ENCODE measurements at places on chromosomes 3 and 15.

- no peak for DNase-seq
Measured at GRCh38 chr3:89184151-89184995, 77.0 kb downstream of the EPHA3 start.

DNA sequence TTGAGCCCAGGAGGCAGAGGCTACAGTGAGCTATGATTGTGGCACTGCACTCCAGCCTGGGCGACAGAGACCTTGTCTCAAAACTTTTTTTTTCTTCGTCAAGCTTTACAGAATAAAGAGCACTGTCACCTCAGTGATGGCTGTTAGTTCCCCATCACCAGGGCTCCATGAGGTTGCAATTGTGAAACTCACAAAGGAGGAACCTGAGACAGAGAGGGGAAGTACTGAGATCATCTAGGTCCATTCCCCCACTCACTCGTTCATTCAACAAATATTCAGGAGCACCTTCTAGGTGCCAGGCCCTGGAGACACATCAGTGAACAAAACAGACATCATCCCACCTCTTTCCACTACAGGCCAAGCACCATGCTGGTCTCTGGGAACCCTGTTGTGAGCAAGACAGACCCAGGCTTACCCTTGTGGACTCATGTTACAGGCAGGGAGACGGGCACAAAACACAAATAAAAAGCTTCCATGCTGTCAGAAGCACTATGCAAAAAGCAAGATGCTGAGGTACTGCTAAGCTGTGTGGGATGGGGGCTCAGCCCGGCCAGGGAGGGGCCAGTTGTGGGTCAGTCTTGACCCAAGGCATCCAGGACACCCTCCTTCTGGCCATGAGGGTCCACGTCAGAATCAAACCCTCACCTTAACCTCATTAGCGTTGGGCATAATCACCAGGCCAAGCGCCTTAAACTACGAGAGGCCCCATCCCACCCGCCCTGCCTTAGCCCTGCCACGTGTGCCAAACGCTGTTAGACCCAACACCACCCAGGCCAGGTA is 2.1 kb upstream of the RHO start:
- DNase-seq = no peak

GRCh38 chr15:59696332-59696731 is 7.2 kb upstream of the BNIP2 start:
- DNase-seq = no peak

GRCh38 chr3:53074761-53075742 is 29.2 kb upstream of the SFMBT1 start:
- no peak for DNase-seq

DNA sequence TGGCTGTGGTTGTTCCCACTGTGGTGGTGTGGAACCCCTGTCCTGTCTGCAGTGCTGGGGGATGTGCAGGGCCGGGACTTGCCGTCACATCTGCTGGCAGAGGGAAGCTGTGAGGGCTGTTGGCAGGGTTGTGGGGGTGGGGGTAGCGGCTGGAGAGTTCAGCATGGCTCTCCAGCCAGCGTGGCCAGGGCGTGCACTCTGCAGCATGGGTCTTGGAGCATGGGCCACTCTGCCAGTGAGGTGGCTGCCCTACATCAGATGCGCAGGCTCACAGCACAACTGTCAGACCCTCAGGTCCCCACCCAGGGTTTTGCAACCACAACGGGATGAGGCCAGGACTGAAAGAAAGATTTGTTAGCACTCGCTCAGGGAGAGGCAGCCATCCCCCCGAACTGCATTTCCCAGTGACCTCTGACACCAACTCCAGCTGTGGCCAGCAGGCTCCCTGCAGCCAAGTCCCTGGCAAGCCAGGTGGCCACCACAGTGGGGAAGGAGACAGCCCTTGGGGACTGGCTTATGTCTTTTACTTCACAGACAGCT is 237.7 kb upstream of the LYSMD4 start:
- DNase-seq = no peak

DNA sequence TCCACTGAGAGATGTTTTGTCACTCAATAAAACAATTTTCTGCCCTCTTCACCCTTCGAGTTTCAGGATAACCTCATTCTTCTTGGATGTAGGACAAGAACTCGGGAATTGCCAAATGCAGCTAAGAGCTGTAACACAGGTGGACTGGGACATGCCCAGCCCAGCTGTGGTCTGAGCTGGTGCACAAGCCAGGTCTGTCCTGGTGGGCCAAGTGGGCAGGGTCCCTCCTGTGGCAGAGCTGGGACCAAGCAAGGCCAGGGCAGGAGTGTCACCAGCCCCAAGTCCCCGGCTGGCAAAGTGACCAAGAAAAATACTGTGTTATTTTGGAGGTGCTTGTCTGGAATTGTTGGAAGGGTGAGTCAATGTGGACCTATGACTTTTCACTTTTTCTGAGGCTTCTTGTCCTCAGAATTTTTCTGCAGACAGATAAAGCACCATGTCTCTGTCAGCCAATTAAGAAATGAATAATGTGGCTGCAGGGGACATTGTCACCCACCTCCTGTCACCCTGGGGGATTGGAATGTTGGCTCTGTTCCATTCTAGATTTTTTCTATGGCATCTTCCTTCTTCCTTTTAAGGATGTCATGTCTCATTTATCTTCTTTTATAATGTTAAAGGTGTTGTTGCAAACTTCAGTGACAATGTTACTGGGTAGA is 645.2 kb upstream of the EPHA6 start:
- DNase-seq = no peak

DNA sequence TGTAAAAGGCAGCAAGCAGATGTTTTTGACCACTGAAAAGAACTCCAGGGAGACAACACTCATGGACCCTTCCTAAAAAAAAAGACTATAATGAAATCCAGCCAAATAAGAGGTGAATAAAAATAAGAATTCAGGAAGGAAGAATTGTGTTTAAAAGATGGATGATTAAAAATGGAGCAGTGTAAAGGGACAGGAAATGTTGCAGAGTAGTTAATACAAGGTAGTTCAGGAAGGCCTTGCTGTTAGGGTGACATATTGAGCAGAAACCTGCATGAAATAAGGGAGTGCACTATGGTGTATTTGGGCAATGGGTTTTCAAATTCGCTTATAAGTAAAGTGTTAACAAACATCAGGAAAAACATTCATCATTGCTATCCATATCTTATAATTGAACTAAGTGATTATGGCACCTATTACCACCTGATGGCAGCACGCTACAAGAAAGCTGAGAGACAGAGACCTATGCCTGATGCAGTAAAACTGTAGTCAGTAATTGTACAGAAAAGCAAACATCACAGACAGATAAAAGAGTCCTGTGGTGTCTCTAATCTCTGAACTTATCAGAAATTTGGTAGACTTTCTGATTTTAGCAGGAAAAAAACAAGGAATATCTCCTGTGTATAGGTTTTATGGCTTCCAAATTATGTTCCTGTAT is 5.8 kb upstream of the DBR1 start:
- peak; percentile 53 for DNase-seq

DNA sequence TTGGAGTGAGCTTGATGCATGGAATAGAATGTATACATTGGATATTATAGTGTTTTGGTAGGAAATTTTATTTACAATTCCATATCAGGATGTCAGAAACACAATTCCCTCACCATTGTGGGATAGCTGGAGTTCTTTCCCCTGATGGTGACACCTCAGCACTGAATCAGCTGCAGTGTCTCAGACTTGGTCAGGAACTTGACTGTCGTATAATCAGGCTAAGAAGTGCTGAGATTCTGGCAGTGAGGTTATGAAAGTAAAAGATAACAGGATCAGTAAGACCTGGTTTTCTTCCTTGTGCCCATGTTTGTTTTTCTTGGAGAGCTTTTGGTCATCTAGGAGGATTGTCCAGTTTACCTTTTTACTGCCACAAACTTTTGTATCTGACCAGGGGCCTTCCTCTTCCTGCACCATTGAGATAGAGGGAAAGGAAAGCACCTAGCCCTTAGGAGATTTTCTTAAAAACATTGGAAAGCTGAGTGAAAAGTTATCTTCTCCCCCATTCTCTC is 27.3 kb upstream of the ST3GAL6 start:
- DNase-seq = no peak

DNA sequence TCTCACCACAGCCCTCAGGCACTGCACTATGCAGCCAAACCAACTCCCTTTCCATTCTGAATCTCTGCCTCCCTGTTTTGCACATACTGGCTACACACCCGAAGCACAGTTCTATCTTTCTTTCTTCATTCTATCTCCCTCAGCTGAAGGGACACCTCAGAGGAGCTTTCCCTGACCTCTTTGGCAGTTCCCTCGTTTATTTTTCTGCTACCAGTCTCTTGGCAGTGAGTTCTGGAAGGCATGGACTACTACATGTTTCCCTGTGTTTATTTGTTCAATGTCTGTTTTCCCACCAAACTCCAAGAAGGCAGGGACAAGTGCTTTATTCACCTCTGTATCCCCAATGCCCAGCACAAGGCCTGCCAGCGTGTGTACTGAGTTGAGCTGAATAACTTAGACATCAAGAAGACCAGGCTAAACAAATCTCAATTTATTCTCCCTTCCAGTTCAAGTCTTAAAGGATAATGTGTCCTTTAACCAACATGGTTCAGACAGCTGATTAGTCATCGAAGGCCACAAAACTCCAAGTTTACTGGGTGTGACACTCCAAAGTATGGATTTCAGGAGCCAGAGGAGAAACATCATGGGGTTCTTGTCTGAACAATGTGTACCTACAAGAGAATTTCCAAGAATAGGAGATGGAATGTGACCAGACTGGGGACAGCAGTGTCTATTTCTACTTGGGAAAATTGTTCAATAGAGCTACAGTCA is 260.1 kb upstream of the CTNNB1 start:
- DNase-seq = no peak

GRCh38 chr15:85421116-85421925 is 40.9 kb downstream of the AKAP13 start:
- no peak for DNase-seq
